Caco-2 (cell line): ENCODE measurements at places on chromosomes 11 and 22.

GRCh38 chr11:34843271-34843670 lies 72.9 kb downstream of the APIP start:
- DNase-seq: no peak

- no peak for DNase-seq
Measured at GRCh38 chr11:126080161-126080941, 17.7 kb upstream of the CDON start.

GRCh38 chr22:36360871-36361383 lies 26.8 kb downstream of the MYH9 start:
- peak; percentile 90 for DNase-seq

GRCh38 chr22:34475886-34476285 lies 555.6 kb upstream of the LARGE1 start:
- DNase-seq: no peak

DNA sequence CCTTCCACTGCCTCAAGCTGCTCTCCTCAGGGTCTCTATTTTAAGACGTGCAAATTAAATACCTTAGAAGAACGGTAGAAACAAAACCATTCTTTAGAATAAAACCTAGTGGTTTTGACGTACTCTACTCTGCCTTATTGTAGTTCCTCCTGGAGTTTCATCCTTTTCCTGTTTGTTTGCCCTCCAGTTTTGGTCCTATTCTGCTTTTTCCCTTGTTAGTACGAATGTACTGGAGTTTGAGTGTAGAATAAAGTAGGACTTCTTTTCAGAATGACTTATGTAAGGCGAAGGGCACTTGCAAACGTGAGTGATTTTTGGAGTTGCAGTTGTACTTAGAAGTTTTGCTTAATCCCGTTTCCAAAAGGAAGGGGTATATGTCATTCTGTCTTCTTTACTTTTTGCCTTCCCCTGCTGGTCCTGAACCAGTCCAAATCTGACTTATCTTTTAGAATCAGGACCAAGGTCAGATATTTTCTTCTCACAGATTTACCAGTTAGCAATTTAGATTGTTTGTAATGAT lies 1.4 kb downstream of the SIK2 start:
- no peak for DNase-seq

DNA sequence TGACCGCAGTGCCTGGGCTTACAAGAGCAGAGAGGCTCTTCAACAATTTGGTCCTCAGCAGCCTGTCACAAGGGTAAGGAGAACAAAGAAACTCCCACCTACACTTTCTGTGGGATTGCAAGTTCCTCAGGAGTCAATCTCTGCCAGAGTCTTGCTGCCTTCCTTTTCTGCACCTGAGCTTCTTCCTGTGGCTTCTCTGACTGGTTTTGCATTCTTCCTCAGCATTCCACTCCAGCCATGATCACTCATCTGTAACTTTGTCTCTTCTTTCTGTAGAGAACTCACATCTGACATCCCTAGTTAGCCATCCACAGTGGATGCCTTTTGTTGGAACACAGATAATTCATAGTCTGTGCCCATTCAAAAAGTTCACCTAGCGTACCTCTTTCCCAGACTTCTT lies 14.2 kb upstream of the OR6A2 start:
- DNase-seq: no peak

DNA sequence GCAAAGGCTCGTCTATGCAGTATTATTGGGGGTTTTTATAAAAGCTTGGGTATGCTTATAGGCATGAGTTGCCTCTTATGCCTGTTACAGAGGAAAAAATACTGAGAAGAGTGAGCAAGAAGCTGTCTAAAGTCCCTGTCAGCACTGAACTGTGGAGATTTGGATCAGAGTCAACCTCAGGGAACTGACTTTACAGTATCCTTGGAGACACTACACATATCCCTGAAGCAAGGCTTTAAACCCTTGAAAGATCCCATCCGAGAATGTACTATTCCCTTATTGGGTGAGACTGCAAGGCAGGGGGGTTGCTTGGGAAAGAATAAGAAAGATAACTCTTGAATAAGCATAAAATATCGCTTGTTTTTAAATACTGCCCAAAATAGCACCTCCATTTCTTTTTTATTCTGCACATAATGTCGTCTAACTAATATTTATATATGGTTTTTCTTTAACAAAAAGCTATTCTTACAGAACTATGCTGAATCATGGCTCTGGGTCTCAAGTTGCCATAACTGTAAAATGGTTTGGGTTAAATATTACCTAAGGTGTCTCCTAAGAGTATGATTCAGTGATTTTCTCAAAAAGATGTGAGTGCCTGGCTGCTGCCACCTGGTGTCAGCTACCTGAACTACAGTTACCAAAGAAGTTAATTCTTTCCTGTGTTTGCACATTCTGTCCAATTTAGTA lies 1062.8 kb downstream of the DLG2 start:
- DNase-seq: peak; percentile 75

DNA sequence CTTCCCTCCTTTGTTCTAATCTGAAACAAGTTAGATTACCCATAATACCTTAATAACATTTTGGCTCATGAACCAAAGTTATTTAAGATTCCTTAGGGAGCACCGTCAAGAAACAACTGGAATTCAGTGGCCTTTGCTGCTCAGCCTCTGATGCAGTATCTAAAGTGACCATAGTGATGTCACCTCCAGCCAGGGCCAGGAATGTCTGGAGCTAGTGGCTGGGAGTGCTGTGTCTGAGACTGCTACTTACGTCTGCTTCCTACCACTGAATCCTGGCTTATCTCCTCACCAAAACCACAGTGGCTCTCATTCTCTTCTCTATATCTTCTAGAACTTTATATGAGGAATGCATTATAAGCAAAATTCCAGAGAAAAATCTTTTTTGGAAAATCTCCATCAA lies 658.0 kb downstream of the DLG2 start:
- DNase-seq: no peak

- peak; percentile 29 for DNase-seq
Measured at GRCh38 chr11:69682681-69683326, 7.7 kb upstream of the LTO1 start.

DNA sequence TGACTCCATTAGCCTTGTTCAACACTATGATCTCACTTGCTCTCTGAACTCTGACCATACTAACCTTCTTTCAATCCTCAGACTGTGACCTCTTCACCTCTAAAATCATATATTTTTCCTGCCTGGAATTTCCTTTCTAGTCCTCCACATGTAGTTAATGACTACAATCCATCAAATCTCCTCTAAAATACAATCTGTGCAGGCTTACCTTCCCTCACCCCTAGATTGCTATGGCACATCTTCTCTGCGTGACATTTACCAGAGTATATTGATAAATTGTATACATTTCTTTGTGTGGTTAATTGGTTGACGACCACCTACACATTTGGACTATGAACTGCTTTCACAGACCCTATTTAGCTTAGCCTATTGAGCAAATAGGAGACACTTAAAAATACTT lies 1330.2 kb upstream of the TENM4 start:
- no peak for DNase-seq

DNA sequence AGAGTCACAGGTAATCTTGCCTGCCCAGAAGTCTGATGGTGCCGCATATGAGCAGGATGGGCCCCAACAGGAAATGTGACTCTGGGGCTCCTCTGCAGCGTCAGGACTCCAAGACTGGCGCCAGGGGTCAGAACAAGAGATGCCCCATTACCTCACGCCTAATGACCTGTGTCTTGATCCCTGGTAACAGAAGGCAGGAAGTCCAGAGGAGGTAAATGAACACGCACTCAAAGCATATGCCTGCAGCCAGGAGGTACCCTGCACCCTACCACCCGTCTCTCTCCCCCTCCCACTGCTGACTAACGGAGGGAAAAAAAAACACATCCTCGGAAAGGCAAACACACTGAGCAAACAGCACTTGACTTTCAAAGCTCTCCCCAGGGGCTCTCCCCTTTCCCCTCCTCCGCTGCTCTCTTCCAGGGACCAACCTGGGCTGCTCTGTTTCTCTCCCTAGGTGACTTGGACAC lies 37.3 kb downstream of the ABCC8 start:
- peak; percentile 32 for DNase-seq

GRCh38 chr11:72573855-72574445 lies 100.3 kb downstream of the PDE2A start:
- no peak for DNase-seq

GRCh38 chr11:65890324-65891218 lies at the start of gene CCDC85B:
Gene CCDC85B, plus strand, starts transcription at chr11:65890673. Its CDS starts 111 bp downstream, at chr11:65890784.
- DNase-seq: peak; percentile 98

DNA sequence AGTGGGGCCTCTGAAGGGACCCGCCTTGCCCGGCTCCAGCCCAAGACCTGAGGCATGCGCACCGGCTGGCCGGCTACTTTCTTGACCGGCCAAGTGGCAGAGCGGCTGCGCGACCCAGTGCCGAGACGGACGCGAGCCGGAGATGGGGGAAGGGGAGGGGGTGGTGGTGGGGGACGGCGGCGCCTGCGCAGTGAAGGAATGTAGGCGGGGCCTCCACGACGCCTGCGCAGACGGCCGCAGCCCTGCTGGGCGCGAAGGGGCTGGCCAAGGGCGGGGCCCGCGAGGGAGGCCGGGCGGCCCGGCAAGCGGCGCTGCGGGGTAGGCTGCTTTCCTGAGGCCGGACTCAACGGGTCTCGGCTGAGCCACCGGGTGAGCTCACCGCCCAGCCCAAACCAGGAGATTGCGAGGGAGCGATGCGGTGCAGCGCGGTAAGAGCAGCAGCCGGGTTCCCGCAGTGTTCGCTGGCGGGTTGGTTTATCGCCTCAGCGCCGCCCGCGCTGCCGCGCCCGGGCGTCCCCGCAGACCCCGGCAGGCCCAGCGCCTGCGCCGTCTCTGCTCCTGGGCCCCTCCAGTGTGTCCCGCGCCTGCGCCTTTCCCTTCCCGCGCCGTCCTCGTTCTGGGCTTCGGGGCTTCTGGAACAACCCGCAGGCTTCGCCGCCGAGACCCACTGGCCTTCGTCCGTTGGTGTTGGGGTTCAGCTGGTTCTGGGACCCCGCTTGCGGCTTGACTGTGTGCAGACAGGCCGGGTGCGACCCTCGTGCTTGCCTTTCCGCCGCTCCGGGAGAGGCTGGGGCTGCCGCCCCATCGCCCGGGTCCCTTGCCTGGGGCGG lies at the start of gene SPECC1L:
Gene SPECC1L, plus strand, starts transcription at position 276 of the 830 bp plus-strand sequence. CDS start 31,401 bp downstream, outside the sequence.
- DNase-seq: peak; percentile 96
